ENCODE measurements at places on chromosomes 11 and 22.

DNA sequence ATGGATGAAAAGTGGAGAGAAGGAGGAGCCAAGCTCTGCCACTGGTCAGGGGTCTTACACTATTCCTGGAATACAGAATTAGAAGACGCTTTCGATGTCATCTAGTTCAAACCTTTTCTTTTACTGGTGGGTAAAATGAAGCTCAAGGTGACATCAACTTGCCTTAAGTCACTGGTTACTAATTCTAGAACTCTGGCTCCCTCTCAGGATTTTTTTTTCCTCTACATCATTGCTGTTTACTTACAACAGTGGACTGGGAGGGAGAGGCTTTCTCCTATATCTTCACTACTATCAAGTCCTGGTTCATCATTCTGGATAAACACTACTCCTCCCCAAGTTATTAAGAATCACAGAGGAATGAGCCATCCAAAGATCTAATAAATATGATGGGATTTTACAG lies 82.9 kb downstream of the ETS1 start:
- peak; percentile 57 for DNase-seq

DNA sequence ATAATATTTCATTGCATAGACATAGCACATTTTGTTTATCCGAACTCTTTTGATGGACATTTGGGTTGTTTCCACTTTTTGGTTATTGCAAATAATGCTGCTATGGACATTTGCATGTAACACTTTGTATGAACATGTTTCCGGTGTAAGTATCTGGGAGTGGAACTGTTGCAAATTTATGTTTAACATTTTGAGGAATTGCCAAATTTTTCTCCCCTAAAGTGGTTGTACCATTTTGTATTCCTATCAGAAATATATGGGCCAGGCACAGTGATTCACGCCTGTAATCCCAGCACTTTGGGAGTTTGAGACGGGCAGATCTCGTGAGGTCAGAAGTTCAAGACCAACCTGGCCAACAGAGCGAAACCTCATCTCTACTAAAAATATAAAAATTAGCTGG lies 16.0 kb downstream of the QSER1 start:
- DNase-seq = no peak

- DNase-seq = peak; percentile 26
These were observed 98.2 kb upstream of the BID start for GRCh38 chr22:17872471-17872870.

DNA sequence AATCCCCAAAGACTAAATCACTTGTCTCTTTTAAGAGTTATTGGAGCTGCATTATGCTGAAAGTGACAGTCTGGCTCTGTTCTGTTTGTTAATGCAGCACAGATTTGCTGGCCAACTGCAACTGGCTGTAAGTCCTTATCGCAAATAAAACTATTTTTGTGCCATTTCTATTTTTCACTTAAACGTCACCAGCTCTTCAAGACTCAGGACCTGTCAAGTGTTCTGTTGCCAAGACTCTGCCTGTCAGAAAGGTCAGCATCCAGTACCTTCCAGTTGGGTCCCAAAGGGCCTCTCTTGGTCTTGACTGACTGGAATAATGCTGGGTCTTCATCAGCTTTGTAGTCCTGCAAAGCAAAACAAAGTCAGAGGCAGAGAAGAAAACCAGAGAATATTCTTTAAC lies 45.6 kb downstream of the PITPNB start:
- no peak for DNase-seq

- DNase-seq = no peak
These were observed 74.3 kb downstream of the VPREB1 start for GRCh38 chr22:22318723-22319465.

- DNase-seq = no peak
These were observed 354.8 kb downstream of the ETS1 start for GRCh38 chr11:128232588-128232987.

DNA sequence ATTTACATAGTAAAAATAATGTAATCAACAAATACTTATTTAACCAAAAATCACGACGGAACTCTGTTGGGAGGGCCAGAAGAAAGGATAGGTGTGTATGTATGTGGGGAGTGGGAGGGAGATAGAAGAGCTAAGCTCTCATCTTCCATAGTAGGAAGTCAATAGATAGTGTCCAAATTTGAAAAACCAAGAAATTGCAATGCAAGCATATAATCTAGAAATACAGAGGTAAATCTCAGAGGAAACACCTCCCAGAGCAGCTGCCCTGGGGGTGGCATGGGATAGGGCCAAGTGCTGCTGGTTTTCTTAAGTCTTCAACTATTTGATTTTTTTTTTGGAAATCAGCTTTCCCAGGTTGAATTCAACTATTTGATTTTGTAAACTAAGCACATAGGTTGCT lies 16.9 kb downstream of the C11orf86 start:
- DNase-seq = no peak

- no peak for DNase-seq
These were observed at the start of gene OLFML1 for GRCh38 chr11:7485186-7486097. Gene OLFML1, plus strand, starts transcription at chr11:7485506. Its CDS starts 370 bp downstream, at chr11:7485876.

DNA sequence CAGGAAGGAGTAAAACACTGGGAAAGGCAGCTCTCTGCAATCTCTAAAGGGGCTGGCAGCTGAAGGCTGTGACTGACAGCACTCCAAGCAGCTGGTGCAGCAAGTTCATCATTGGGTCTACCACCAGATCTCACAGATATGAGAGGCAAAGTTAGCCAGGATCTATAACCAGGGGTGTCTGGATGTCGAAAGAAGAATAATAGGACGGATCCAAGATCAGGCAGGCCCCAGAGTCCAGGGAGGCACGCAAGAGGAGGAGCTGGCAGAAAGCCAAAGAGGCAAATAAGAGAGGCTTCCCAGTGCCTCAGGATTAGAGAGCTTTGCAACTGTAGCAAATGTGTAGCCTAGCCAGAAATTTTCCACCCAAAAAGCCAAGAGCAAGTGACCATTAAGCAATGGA lies 77.1 kb downstream of the RBMXL2 start:
- peak; percentile 26 for DNase-seq

- DNase-seq = no peak
These were observed 34.6 kb downstream of the OSBPL5 start for GRCh38 chr11:3130269-3131071.

DNA sequence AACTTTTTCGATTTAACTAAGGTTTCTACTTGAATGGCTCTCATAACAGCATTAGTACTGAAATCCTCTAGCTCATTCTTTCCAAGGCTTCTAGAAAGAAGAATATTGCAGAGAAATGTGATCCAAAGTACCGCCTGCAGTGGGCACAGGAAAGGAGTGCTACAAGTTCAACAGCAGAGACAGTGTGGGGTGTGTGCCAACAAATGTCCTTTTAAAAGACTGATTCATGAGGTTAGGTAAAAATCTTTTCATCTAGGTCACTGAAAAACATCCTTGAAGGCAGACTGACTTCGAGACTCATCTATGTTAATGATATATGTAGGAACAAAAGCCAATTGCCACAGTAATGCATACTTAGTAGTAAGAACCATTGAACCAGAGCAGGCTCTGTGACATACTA lies 349.1 kb upstream of the PITPNB start:
- peak; percentile 53 for DNase-seq

- peak; percentile 81 for DNase-seq
These were observed at the start of gene SLC37A2 for GRCh38 chr11:125062931-125063428. Gene SLC37A2, plus strand, starts transcription at chr11:125063305. Its CDS starts 63 bp downstream, at chr11:125063368.

DNA sequence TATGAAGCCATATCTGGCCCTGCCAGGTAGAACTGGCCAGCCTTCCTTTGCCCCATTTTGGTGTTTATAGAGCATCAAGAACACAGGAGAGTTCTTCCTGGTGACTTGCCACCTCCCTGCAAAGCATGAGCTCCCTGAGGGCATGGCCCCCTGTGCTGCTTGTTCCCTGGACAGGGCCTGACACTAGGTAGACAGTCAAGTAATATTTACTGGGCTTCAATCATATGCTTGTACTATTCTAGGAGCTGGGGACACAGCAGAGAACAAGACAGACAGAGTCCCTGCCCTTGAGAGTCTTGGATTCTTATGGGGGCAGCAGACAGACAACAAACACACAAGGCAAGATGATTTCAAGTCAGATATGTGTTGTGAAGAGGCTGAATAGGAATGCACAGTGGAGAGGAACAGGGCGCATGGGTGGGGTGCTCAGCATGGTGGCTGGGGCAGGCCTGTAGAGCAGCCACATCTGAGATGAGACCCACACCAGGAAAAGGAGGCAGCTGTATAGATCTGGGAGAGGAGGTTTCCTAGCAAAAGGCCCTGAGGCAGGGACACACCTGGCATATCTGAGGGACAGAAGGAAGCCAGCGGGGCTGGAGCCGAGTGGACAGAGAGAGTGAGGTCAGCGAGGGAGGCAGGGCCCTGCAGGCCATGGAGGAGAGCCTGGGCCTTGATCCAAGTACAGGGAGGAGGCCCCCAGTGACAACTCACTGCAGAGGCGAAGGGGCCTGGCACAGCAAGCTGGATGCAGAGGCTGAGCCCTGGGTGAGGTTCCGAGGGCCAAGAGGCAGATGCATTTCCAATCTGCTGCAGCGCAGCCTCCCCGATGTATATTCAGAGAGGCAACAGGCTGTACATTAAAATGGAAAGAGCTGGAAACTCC lies 10.2 kb upstream of the CBX6 start:
- no peak for DNase-seq

DNA sequence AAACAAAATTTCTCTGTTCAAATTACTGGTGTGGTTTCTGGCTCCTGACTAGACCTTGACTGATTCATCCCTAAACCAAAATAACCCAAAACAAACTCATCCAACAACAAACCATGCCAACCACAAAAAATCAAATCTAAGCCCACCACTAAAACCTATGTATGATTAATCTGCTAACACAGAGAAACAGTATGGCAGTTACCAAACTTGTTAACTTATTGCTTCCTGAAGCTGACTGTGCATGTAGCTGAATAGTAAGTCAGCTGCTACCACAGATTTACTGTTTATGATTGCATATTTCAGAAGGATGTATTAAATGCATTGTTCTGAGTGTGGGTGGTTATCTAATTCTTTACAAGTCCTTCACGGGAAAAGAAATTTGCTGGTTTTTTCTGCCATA lies 231.1 kb downstream of the SWAP70 start:
- DNase-seq = peak; percentile 86

DNA sequence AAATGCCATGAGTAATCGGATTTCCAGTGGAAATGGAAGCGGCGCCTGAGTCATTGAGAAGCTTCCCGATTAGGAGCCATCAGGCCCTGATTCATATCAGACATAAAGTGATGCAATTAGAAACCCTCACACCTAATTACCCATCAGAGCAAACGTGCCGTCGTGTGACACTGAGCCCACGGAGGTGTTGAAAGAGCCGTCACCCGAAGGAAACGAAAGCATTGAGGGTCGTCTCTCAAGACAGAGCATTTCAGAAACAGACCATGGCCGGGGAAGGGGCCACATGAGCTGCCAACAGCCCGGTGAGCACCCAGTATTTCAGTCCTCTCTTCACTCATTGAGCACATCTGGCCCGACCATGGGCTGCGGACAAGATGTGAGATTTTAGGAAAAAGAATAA lies 829.3 kb downstream of the TBC1D22A start:
- DNase-seq = no peak

GRCh38 chr22:20741634-20742581 lies 32.0 kb upstream of the SERPIND1 start:
- peak; percentile 12 for DNase-seq

DNA sequence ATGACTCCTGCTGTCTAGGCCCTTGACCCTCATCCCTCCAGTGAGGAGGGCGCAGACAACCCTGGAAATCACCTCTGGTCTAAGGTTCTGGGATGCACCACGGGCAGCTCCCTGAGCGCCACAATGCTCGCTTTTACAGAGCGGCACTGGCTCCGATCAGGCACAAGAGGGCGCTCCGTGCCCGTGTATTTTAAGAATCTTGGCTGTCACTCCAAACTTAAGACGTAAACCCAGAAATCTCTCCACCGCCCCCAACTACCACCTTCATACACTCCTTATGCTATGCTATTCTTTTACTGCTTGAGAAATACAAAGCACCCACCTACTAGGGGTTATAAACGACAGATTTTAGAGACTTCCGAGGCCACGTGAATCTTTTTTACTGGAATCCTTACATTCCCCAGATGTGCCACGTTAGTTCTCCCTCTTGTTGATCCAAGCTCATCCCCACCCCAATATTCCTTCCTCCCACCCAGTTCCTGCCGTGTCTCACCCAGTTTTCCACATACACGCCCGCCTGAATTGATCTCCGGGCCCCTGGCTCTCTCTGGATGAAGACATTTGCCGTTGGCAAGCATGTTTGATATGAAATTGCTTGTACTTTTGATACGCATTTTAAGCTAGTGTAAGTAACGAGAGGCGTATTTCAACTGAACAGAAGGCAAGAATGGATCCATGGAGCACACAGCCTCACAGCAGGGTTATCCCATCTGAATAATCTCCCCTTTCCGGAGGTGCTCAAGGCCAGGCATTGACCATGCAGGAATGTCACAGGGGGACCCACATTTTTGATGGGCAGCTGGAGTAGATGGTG lies 453.5 kb downstream of the OPCML start:
- DNase-seq = peak; percentile 38

- peak; percentile 83 for DNase-seq
These were observed 1676.0 kb upstream of the RAG2 start for GRCh38 chr11:38274031-38274430.

DNA sequence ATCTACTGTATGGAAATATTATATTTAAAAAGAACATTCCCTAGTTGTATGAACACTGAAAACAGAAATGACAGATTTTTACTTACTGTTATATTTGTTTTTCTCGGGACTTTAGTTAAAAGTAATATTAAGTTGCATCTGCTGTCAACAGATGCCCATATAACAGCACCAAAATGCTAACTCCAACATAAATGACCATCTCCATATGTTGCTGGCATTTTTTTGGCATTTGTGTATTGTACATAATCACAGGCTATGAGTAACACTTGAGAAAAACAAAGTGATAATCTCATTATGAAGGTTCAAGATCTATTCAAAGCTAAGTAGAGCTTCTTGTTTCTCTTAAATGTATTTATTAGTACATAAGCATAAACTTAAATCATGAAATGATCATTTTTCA lies 172.0 kb downstream of the CNTN5 start:
- DNase-seq = no peak

GRCh38 chr22:40029189-40029890 lies 34.6 kb downstream of the FAM83F start:
- DNase-seq = no peak

DNA sequence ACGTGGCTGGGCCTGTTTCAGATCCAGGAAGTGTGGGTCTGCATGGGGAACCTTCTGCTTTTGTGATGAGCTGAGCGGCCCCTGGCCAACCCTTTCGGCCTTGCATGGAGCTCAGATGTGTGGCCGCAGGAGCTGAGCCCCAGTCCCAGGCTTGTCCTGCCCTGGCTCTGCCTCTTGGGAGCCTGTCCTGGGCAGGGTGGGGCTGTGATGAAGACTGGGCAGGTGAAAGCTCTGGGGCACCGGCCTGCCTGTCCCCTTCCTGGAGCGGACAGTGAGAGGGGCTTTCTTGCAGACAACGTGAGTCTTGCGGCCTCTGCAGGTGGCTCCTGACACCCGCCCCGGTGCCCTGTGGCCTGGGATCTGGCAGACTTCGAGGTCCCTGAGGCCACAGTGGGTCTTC lies 1296.6 kb downstream of the BRD1 start:
- no peak for DNase-seq

GRCh38 chr11:86193297-86194095 lies 51.1 kb upstream of the EED start:
- peak; percentile 87 for DNase-seq

DNA sequence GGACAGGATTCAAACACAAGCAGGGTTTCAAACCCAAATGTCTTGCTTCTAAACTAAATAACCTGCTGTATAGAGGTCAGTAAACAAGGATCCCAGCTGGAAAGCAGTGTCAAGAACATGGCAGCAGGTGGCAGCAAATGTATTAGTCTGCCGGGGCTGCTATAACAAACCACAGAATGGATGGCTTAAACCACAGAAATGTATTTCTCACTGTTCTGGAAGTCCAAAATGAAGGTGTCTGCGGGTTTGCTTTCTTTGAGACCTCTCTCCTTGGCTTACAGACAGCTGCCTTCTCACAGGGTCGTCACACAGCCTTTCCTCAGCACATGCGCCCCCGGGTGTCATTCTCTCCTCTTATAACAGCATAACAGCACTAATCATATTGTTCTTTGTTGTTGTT lies 65.1 kb upstream of the LRRC55 start:
- peak; percentile 53 for DNase-seq
